ENCODE measurements at places on chromosomes 6 and 20.

DNA sequence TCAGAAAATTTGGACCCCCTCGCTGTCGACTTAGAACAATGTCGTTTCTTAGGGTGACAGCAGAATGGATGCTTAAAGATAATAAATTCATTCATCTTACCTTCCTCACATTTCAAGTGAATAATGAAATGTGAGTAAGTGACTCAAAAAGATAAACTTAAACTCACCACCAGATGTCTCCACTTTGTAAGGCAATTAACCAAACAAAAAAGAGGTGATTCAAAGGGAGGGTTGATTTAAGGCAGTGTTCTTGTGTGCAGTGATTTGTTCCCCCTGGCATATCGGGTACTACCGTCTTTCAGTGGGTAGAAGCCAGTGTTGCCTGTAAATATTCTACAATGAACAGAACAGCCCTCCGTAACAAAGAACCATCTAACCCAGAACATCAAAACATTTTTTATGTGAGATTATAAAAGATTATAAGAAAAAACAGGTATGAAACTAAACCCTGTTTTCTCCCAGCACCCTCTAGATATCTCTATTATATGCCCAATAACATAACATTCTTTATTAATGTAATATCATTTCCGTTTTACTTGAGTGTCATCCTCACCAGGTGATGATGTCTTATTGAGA, 589.7 kb downstream of the CBLN4 start:
- DNase-seq = no peak

DNA sequence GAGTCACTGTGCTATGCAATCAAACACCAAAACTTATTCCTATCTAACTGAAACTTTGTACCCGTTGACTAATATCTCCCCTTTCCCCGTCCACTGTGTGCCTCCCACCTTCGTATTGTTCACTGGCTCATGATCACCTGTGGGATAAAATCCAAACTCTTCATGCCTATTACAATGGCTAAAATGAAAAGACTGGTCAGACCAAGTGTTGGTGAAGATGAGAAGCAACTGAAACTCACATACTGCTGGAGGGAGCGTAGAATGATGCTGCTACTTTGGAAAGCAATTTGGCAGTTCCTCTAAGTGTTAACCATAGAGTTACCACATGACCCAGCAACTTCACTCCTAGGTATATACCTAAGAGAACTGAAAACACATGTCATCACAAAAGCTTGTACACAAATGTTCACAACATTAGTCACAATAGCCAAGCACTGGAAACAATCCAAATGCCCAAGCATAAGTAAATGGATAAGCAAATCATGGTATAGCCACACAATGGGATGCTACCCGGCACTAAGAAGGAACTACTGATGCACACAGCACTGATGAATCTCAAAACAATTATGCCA, 13.1 kb downstream of the RPS10 start:
- no peak for DNase-seq

DNA sequence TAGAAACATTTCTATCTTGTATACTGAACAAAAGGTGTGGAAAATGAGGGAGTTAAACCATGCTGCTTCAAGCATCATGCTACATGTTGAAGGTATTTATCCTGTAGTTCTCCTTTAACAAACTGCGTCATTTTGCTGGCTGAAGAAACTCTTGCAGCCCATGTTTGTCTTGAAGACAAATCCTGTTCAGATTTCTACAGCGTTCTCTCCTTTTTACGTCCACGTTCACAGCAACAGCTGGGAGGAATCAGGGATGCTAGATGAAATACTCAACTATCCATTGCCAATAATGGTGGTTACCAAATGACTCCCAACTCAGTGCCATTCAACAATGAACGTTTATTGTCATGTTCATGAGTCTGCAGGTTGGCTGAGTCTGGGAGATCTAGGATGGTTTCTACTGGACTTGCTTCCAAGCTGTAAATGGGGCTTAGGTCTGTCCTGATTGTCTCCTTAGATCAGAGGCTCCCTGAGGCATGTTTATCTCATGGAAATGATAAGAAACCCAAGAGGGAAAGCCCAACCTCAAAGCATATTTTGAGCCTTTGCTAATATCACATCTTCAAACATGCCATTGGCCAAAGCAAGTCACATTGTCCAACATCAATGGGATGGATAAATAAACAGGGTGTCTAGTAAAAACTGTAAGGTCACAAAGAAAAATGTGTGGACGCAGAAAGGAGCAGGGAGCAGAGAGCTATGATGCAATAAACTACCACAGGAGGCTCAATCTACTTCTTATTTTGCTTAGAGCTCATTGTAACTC, 2.7 kb upstream of the PLCB1 start:
- no peak for DNase-seq

DNA sequence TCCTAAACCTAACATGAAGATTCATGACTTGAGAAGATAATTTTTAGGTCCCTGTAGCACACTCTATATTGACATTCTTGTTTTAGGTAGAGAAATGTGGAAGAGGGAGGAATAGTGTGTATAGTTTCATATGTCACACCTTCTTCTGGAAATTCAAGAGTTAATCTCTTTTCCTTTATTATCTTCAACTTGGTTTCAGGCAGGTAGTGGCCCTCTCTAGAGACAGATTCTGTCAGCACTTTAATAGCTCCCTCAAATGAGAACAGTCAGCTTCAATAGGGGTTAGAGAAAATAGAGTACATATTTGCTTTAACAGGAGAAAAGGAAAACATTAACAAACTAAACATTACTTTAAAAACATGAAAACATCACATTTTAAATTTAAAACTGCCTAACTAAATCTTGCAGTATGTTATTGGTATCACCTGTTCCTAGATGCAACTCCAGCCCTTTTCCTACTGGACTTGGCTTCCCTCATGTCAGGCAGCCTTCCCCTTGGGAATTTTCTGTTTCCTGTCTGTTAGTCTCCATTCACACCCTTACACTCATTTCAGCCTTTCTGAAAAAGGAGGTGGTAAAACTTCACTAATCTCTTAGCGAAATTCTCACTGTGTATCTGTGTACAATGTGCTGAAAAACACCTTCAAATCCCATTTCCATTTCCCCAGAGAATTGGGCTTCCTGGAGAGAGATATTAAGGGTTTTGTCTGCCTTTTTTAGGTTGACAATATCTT, 192.3 kb upstream of the RNF217 start:
- no peak for DNase-seq

- DNase-seq = no peak
These were observed 2.5 kb downstream of the ZDHHC14 start for GRCh38 chr6:157383471-157383870.

GRCh38 chr6:96099069-96099468, 83.3 kb downstream of the FUT9 start:
- DNase-seq = no peak

DNA sequence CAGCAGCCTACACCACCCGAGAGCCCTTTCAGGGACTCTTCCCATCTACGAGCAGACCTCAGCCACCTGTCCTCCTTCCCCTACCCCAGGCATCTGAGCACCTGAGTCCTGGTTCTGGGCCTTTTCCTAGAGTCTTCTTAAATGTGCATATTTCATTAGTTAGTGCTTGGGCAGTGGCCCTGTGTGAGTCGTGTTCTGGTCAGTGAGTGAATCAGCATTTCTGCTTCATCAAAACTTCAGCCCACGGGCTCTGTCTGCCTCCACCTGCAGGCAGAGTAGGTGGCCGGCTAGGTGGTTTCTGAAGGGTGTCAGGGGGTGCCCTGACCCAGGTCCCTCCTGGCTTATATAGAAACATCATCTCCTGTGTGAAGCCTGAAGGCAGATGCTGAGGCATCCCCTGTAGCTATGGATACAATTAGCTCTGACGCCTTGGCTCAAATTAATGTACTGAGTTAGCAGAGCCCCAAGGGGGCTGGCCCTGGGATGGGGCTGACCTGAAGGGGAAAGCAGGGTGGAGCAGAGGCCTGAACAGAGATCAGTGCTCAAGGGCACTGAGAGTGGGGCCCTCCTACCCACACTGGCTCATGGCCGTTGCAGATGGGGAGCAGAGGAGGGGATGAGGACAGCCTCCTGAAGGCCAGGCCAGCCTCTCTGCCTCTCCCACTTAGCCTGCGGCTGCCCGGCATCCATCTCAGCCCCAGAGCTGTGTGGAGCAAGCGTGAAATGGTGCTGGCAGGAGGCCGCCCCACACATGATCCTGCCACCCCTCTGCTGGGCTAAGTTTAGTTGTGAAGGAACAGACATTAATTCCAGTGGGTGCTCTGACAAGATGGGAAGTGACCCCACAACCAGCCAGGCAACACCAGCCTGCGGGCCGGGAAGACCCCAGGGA, 13.6 kb downstream of the IP6K3 start:
- DNase-seq = no peak

DNA sequence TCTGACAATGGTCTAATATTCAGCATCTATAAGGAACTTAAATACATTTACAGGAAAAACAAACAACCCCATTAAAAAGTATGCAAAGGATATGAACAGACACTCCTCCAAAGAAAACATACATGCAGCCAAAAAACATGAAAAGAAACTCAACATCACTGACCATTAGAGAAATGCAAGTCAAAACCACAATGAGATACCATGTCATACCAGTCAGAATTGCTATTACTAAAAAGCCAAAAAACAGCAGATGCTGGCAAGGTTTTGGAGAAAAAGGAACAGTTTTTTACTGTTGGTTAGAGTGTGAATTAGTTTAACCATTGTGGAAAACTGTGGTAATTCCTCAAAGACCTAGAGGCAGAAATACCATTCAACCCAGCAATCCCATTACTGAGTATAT, 339.0 kb upstream of the ADGRB3 start:
- no peak for DNase-seq

GRCh38 chr20:14304472-14304871, 32.9 kb downstream of the FLRT3 start:
- no peak for DNase-seq

- no peak for DNase-seq
These were observed 20.4 kb downstream of the SIRPD start for GRCh38 chr20:1536893-1537730.

DNA sequence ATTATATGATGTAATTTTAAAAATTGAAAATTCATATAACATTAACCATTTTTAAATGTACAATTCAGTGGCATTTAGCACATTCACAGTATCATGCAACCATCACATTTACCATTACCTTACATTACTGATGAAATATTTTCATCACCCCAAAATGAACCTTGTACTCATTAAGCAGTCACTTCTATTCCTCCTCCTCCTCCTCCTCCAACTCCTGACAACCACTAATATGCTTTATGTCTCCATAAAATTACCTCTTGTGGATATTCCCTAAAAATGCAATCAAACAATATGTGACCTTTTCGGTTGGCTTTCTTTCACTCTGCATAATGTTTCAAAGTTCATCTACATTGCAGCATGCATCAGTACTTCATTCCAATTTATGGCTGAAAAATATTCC, 45.2 kb downstream of the ZHX3 start:
- DNase-seq = no peak

- no peak for DNase-seq
These were observed 4.3 kb downstream of the MTCL3 start for GRCh38 chr6:127514773-127515227.

DNA sequence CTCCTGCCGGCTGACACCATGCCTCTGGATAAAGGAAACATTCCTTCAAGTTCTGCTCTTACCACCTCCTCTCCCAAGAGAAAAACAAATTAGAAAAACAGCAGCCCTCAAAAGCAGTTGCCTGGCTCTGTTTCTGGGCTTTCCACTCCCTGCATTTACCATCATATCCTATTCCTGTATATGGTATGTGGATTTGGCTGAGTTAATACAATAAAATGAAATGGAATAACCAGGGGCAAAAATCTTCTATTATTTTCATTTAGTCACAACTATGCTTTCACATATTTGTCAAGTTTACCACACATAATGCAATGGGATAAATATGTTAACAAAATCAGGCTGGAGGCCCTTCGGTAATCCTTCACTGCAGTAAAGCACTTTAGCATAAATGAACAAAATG, 34.3 kb downstream of the COL12A1 start:
- no peak for DNase-seq

DNA sequence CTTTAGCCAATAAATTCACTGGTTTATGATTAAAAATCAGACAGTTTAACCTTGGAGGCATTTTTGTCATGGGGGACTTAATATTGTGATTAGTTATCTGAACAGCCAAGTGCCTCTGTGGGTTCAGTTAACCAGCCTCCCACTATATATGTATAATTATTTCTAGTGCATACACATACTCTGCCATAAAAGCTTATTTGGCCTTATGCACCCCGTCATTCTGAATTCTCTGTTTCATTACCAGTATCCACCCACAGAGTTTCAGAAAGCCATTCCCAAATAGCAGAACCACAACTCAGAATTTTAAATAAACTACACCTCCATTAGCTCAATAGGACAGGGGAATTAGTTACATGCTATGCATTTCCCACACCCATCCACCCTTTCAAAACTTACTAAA, 279.7 kb downstream of the ZFAND3 start:
- no peak for DNase-seq

DNA sequence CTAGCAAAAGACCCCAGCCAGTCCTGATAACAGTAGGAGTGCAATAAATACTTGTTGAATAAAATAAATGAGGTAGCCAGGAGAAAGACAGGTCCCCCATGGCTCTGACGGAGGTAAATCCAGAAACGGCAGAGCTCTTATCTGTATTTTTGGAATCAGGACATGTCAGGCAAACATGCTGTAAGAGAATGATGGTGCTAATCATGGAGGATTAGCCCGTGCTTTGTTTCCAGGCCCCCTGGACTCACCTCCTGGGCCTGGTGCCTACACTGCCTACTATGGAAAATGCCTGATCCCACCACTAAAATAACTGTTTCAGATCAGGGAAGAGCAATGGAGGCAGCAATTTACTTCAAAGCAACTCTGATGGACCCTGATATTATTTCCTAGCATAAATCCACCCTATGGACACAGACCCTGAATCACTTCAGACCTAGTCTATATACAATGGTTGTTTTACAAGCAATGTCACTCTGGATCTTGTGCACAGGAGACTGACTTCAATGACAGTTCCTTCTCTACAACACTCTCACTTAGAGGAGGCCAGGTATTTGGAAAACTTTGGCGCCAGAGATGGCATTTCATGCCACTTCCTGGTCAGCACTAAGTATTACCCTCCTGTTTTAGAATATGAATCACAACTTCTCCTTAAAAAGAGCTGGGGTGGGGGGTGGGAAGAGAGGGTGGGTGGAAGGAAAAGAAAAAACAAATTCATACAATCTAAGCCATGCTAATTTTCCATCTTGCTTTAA, 6.4 kb downstream of the MRPL14 start:
- no peak for DNase-seq

DNA sequence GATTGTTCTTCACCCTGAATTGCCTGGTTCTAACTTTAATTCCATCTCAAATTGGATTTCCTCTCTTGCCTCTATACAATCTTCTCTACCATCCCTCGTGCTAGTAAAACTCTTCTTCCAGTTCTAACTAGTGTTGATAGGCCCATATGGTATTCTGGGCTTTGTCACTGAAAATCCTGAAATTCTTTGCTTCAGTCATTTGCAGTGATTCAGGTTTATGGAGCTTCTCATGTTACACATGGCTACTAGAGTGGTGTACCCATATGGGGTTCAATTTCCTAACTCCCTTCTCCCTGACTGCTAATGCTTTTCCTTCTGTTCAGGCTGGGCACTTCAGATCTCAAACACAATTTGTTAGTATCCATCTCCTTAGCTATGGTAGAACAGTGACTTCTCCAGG, 956.6 kb downstream of the KIF16B start:
- no peak for DNase-seq

All from esophagus squamous epithelium (tissue), 5 donors.